HS-27A (cell line): ENCODE measurements at places on chromosomes 1 and 21.

- DNase-seq, result no peak
Observed at GRCh38 chr1:65495137-65495536, 74.7 kb downstream of the LEPR start.

DNA sequence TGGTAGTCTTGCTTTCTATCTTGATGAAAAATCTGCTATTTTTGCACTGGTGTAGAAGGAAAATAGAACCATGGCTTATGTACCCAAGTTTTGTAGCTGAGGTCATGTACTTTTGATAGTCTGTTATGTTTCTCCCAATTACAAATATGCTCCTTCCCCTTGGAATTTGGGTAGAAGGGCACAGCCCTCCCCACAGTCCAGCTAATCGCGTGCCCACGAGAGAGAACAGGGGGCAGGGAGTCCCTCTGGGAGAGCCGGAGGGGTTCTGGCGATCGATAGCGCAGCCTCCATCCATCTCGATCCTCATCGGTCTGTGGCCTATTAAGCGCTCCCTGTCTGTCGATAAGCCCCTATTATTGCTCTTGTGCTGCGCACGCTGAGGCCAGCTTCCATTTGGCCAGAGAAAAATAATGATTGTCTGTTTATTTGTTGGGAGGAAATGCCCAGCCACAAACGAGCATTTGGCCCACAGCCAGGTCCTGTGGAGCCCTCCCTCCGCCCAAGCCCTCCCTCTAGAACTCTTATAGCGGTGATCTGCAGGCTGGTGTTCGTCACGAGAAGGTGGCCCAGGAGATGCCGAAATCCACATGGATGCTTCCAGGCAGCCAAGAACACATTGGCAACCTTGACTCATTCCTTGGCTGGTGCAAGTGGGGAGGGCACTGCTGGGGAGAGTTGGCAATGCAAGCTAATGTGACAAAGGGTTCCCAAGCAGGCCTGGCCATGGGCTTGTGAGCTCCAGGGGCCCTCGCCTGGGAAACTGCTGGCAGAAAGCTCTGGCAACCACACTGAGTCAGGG lies 134.7 kb upstream of the TNR start:
- no peak for DNase-seq

DNA sequence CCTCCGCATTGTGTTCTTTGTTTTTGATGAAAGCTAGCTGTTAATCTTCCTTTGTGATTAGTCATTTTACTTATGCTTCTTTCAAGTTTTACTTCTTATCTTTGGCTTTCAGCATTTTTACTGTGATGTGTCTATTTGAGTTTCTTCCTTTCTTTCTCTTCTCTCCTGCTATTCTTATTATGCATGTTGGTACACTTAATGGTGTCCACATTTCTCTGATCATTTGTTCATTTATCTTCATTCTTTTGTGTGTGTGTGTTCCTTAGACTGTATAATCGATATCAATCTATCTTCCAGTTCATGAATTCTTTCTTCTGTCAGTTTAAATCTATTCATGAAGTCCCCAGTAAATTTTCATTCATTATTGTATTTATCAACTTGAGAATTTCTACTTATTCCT lies 1650.3 kb downstream of the BRINP3 start:
- DNase-seq, result no peak

GRCh38 chr1:17235135-17235885 lies 13.6 kb upstream of the PADI3 start:
- no peak for DNase-seq

- peak; percentile 7 for DNase-seq
Observed at GRCh38 chr21:37220433-37220980, 46.6 kb downstream of the VPS26C start.

DNA sequence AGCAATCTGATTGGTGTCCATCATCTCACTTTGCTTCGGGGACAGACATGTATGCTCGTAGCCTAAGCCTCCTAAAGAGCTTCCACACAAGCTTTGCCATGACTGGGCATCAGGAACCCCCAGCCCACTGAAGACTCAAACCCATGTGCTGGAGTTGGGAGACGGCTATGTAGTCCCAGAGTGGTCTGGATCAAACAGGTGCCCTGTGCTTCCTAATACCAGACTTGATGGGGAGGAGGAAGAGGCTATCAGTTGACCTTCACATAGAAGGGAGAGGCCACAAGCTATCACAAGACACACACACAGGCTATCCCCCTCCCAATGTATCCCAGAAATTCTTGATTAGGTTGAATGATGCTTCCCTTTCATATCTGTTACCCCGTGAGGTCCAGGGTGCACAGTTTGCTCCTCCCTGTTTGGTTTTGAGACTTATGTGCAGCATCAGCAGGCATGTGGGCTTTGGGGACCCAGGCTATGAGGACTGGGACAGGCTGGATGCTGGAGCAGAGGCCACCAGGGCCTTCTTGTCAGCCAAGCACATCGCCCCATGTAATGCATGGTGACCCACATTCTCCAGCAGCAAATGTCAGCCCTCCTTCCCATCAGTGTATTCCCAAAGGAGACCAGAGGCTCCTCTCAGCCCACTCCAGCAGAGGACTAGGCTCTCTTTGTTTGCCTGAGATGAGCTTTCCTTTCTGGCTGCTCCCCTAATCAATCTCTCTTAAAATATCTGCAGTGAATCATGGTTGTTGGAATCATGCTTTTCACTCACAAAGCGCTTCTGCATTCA lies 159.8 kb downstream of the GRIK3 start:
- no peak for DNase-seq
